ENCODE measurements at places on chromosomes 5 and 9.
A peak's percentile ranks its signal among the peaks of the same experiment; 100 is the strongest.

- no peak for DNase-seq
These were observed 123.7 kb downstream of the ARHGEF28 start for GRCh38 chr5:73749485-73750270.

DNA sequence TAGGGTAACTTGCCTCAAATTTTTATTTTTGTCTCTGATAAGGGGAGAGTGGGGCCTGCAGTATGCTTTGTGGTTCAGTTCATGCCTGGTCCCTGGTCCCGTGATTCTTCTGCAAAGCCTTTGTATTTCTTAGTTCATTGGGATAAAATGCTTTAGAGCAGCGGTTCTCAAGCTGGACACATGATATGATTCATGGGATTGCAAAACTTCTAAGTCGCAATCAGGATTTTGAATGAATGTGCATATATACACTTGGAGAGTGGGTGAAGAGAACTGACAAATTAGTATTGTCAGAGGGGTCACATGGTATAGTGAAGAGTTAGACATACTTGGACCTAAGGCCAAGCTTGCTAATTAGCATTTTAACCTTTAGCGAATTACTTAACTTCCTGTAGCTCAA, 265.4 kb upstream of the KLF9 start:
- peak; percentile 46 for DNase-seq

GRCh38 chr5:2135354-2135753, 252.6 kb upstream of the IRX4 start:
- no peak for DNase-seq

DNA sequence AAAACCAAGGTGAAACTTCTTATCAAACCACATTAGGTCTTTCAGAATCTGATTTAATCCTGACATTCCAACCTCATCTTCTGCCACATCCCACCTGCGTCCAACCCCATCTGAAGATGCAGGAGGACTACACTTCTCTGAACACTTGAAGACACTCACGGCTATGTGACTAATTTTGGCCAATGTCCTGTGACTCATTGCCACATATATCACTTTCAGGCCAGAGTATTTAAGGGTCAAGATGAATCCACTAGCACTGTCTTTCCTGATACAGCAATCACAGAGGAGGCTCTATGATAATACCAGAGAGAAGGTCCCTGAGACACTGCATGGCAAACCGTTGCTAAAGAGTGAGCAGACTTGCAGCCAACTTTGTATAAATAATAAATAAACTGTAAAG, 323.4 kb downstream of the NR2F1-AS1 start:
- no peak for DNase-seq

GRCh38 chr9:74078647-74079046, 418.5 kb upstream of the RORB start:
- DNase-seq = no peak

- DNase-seq = no peak
These were observed 10.9 kb downstream of the CDH18 start for GRCh38 chr5:19977099-19977498.

GRCh38 chr5:135266303-135266635, 132.8 kb downstream of the MACROH2A1 start:
- no peak for DNase-seq

- DNase-seq = peak; percentile 9
These were observed 4.7 kb upstream of the PANK3 start for GRCh38 chr5:168583742-168584482.

DNA sequence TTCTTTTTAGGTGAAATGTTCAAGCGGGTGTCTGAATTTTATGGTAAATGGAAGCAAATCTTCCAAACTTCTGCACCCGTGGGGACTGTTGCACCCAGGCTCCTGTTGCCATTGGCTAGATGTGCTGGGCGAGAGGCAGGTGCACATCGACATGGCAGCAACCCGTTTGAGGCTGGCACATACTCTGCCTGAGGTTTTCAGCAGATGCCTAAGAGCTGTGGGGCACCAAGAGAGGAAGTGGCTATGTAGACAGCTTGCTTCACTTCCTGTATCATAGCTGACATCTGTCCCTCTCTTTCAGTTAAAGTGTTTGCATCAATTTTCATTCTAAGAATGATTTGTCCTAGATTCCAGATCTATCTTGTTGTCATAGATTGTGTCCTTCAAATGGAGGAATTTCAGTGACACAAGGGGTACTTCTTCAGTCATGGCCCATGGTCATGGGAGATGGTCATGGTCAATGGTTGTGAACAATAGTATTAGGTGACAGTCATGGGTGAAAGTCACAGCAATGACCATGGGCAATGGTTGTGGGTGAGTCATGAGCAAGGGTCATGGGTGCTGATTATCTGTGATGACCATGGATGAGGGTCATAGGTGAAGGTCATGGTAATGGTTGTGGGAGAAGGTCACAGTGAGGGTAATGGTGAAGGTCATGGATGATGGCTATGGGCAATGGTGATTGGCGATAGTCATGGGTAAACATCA, 115.1 kb upstream of the IRX4 start:
- DNase-seq = no peak

Measured in suppressor macrophage treated with lipopolysaccharide for 4 hours (primary cell).